Nucleus accumbens (tissue), 56 donors: ENCODE measurements at places on chromosomes 5 and 9.

- DNase-seq, result no peak
Measured at GRCh38 chr5:115402092-115402491, 105.6 kb upstream of the CCDC112 start.

DNA sequence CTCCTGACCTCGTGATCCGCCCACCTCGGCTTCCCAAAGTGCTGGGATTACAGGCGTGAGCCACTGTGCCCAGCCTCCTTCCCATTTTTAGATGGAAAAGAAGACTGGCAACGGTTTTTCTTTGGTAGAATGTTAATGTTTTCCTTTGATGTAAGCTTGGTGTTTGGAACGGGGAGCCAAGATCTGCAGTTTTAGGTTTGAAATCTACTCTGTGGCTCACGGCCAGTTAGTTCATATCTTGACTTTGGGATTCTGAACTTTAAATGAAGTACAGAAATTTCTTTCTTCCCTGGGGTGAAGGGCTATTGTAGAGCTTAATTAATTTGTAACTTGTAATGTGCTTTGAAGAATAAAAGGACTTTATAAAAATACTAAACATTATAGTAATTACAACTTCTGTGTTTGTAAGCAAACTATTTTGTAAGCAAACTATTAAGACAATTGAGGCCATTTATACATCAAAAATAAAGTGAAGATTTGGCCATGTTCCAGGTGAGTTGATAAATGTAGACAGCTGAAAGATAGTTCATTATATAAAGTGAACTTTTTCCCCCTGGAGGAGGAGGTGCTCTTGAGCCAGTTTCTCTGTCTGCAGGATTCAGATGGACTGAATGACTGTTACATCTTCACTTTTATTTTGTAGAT lies 117.1 kb upstream of the TUT7 start:
- DNase-seq, result no peak

DNA sequence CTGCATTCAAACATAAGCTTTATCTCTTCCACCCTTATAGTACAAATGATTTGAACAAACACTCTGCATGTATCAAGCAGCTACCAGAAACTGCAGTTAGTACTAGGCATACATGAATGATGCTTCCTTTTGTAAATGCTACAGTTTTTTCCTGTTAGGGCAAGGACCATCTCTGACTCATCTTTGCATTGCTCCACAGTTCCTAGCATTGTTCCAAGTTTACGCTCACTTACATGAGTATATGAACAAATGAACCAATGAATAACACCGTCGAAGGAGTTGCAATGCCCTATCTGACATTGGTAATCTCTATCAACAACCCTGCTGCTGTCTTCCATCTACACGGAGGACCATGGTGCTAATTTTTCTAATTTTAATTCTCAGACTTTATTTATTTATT lies 2.1 kb upstream of the ALDH7A1 start:
- DNase-seq, result no peak

GRCh38 chr9:114771889-114772288 lies 34.0 kb downstream of the TNFSF15 start:
- DNase-seq, result no peak

DNA sequence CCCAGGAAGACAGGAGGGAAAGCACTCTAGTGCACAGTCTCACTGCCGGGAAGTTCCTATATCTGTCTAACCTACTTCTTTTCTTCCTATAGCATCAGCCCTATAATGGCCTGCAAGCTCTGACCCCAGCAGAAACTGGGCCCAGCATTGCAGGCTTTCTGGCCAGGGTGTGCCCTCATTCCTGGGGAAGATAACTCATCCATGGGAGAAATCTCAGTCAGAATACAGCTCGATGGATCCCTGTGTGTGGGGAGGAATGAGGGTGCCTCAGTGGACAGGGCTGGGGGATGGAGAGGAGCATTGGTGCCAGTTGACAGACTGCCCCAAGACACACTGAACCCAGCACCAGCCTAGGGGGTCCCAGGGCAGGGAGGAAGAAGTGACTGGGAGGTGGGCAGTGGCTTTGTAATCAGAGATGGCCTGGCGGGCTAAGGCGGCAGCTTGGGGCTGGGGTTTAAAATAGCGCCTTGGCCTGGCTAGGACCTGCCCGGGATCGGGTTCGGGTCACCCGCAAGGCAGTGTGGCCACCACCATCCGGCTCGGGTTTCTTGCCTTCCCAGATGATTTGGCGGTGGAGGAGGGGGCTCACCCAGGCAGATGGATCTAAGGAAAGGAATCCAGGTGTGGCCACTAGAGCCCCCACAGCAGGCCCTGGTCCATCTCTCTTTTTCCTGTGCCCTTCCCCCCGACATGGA lies 7.6 kb upstream of the CXXC5 start:
- no peak for DNase-seq

DNA sequence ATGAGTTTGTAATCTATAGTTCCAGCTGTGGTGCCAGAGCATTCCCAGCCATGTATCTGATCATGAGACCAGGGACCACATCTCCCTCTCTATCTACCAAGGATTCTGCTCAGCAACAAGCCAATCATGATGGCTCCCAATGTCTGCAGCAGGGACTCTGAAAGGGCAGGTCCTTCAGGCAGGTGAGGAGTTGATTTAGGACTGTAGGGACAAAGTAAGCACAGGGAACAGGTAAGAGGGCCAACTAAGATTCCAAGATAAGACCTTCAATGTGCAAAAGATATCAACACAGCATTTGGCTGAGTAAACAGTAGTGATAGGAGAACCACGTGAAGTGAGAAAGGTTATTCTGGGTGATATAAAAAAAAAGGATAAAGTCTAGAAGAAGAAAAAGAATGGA lies 8.5 kb downstream of the XPA start:
- no peak for DNase-seq

DNA sequence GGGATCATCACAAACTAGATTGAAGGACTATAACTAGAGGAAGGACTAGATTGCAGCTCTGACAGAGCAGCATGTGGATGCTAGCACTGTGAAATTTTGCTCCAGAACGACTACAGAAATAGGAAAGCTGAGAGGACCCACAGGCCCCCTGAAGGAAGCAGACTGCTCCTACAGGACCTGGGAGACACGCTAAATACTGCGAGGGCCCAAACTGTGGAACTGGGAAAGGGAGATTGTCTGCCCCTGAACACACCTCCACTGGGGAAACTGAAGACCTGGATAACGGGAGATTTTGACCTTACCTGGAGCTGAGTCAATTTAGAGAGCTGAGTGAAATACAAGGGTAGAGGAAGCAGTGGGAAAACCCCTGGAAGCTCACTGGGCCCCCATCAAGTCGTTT lies 19.2 kb downstream of the TRIM36 start:
- DNase-seq, result no peak

DNA sequence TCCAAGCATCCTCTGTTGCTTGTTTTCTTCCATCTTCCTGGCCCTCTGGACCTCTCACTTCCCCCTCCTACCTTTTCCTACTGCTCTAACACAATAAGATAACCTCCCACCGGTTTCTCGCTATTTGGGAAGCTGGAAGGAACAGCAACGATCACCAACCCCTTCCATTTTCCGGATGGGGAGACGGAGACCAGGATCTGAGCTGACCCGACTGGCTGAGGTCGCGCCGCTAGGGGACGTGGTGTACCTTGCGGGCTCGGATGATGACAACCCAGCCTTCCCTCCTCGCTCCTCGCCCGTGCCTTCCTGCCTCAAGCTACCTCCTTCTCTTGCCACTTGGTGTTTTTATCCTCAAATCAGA lies 1.9 kb downstream of the LPAR1 start:
- peak; percentile 72 for DNase-seq

DNA sequence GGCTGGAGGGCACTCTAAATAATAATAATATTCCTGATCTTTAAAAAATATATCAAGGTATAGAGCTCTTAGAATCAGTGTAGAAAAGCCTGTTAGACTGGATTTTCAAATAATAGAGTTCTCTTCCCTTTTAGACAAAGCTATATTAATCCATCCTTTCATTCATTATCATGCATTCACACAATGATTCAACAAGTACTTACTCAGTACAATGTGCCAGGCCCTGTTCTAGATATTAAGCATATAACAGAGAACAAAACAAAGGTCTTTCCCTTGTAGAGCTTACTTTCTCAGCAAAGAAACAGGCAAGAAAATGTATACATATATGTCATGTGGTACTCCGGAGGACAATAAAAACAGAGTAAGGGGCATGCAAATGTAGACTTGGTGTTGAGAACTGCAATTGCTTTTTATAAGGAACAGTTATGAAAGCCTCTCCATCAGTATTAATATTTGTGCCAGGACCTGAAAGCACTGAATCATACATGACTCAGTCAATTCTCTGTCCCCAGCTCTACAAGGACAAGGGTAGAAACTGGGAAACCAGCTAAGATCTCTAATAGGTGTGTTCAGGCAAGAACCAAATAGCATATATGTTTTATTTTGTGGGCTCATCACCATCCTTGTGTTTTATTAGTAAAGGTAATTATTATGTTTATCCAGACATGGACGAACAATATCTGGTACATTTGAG lies 72.2 kb downstream of the PIP5K1B start:
- no peak for DNase-seq

GRCh38 chr9:127697575-127697974 lies 9.2 kb upstream of the CFAP157 start:
- no peak for DNase-seq

DNA sequence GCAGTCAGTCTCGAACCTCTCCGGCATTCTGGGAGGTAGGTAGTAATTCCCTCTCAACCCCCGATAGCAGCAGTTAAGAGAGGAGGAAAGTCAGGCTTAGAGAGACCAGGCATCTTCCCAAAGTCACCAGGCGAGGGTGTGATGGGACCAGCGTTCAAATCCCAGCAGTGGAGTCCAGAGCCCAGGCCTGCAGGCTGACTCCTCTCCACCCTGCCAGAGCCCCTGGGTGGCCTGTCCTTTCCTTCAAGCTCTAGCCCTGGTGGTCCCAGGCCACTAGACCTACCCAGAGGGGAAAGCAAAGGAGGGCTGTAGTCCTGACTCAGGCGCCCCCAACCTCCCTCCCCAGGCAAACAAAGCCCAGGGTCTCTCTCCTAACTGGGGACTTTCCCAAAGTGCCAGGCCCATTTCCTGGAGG lies 4.2 kb upstream of the NR5A1 start:
- DNase-seq, result no peak

DNA sequence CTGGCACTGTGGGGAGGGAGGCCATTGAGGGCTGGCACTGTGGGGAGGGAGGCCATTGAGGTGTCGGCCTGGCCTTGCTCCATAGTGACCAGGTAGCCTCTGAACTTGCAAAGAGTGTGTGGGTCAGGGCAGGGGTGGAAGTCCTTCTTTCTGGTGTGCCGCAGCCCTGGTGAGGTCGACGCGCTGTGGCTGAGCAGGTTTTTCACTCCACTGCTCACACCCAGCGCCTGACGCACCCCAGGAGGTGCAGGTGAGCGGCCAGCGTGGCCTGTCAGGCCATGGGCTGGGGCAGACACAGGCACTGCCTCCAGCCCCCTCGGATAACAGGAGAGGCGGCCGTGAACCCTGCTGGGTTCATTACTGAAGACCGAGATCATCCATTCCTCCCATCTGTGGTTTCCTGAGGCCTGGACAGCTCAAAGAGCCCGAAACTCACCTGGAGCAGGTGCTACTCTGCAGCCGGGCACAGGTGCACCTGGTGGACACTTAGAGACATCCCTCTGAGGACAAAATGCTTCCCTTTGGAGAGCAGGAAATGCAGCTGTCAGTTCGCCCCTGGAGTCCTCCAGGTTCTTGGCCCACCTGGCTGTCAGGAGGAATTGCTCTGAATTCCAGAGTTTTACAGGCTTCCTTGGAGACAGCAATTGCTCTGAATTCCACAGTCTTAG lies 32.4 kb downstream of the LHX3 start:
- DNase-seq, result no peak

- DNase-seq, result no peak
Measured at GRCh38 chr5:165616490-165617405, 2111.3 kb downstream of the MAT2B start.

GRCh38 chr5:39073767-39074016 lies 507 bp downstream of the RICTOR start:
- DNase-seq, result no peak

DNA sequence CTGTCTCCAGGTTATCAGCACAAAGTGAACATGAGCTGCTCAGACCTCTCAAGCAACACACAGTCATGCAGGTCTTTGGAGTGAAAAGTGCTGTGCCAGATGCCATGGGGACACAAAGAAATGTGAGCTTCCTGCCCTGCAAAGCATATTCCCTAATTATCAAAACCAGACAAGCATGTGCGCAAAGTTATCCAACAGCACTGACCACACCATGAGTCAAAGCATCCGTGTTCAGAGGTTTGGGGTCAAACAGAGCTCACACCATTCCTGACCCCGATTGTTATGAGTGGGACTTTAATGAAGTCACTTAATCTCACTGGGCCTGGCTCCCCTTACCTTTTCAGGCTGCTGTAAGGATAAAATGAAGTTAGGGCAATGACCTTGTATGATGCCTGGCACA lies 138.5 kb downstream of the SLIT3 start:
- no peak for DNase-seq

GRCh38 chr5:88452820-88453219 lies 184.2 kb upstream of the TMEM161B start:
- no peak for DNase-seq

GRCh38 chr9:36868586-36869282 lies 165.3 kb downstream of the PAX5 start:
- no peak for DNase-seq

- no peak for DNase-seq
Measured at GRCh38 chr5:174798551-174798951, 74.2 kb downstream of the MSX2 start.

- DNase-seq, result no peak
Measured at GRCh38 chr5:138738399-138738798, 14.8 kb upstream of the CTNNA1 start.

- DNase-seq, result no peak
Measured at GRCh38 chr5:176908675-176909368, 9.7 kb upstream of the HK3 start.

DNA sequence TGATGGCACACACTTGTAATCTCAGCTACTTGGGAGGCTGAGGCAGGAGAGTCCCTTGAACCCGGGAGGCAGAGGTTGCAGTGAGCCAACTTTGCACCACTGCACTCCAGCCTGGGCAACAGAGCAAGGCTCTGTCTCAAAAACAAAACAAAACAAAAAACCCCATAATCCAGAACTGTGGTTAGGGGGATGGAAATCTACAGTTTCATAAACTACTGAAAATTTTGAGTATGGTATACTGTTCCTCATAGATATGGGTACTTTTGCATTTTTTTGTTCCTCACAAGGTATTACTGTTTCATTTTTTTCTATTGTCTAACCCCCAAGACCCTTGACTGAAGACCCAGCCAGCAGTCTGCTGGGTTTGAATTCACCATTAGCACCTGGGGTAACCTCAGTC lies 52.2 kb upstream of the MAP3K1 start:
- DNase-seq, result no peak

GRCh38 chr5:85843535-85843934 lies 774.2 kb upstream of the COX7C start:
- DNase-seq, result no peak

GRCh38 chr9:104882086-104882485 lies 45.9 kb downstream of the ABCA1 start:
- DNase-seq, result no peak

DNA sequence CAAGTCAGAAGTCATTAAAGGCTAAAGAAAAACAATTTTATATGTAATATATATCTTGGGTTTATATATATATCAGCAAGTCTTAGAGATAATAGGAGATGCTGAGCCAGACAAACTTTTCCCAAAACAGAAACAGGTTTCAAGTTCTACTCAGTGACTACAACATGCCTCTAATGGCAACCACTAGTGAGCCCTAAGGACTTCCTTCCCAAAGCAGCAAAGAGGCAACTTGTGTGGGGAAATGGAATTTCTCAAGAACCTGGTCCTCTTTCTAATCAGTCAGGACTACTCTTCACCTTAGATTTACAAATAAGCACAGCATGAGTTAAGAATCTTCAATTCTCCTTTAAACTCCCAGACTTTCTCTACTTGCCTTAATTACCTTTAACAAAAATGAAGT lies 17.6 kb downstream of the RNF38 start:
- no peak for DNase-seq
